NCI-H524 treated with DMSO at 0.1 percent for 48 hours (cell line): ENCODE measurements at places on chromosomes 3 and 15.
A peak's percentile ranks its signal among the peaks of the same experiment; 100 is the strongest.

DNA sequence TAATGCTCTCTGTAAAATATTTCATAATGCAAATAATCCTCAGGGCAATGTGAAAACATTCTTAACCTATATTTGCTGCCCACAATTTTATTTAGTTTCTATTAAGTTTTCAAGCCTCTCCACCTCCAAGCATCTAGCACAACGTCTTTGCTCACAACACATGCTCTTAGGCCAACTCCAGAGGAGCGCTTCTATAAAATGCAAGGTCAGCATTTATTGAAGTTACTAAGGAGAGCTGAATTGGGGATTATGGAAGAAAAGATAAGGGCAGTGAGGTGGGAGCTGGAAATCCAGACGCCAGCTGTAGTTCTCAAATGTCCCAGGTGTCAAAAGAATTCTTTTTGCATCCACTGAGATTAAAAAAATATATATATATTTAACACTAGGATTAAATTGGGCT is 996 bp downstream of the RABL3 start:
- DNase-seq: no peak

DNA sequence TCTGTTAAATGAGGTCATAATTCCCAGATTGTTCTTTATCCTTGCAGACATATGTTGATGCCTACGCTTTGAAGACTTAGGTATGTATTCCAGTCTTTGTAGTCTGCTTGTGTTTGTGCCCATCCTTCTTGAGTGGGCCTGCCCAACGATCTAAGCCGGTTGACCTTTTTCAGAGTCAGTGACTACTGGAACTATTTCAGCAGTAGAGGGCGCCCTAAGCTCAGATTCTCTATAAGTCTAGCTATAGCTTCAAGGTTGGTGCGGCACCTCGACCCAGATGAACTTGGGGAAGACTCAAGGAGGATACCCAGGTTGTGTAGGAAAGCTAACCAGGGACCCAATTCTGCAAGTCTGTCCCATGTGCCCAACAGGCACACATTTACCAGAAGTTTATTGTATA is 228.8 kb upstream of the PPP2R3A start:
- no peak for DNase-seq

DNA sequence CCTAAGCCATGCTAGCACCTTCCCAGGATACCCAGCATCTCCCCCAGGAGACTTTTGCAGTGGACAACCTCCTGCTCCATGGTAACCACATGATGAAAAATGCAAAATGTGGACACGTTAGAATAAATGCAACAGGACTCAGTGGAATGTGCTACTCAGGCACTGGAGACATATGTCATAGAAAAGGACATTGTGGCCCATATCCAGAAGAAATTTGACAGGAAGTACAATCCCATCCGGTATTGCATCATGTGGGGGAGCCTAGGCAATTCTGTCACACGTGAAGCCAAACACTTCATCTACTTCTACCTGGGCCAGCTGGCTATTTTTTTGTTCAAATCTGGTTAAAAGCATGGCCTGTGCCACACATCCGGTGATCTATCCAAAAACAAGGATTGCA is 227.2 kb upstream of the GPR149 start:
- no peak for DNase-seq

- DNase-seq: no peak
These were observed 11.2 kb upstream of the SEMA4B start for GRCh38 chr15:90189781-90190467.

DNA sequence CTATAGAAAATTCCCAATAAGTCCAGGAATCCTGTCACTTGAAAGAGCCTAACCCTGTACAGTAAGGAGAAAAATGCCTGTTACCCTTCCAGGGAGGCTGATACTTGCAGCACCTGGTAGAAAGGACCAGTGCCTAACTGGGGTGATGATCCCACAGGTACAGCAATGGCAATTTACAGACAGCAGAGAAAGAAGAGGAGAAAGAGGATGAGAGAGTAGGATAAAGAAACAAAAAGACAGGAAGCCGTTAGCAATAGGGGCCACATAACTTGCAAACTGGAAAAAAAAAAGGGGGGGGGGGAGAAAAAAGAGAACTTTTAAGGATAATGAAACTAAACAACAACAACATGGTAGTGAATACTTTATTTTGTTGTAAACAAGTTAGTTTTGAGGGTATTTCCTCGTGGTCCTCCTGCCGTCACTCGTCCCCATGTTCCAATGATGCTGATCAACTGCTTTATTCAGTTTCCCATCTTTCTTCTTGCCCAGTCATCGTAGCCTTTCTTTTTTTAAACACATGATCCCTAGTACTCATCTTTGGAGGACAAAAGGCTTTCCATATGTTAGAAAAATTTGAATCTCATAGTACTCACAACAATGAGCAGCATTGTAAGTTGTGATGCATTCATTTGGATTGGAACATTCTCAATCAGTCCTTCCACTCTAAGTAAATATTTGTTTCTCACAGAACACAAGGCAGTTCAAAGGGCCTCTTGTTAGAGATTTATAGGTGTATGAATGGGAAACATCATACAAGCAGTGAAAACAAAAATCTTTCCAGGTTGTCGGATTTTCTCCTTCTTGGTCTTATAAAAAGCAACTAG is 8.6 kb downstream of the TM4SF1 start:
- no peak for DNase-seq

- peak; percentile 37 for DNase-seq
These were observed 28.6 kb downstream of the SOX14 start for GRCh38 chr3:137792626-137793271.

DNA sequence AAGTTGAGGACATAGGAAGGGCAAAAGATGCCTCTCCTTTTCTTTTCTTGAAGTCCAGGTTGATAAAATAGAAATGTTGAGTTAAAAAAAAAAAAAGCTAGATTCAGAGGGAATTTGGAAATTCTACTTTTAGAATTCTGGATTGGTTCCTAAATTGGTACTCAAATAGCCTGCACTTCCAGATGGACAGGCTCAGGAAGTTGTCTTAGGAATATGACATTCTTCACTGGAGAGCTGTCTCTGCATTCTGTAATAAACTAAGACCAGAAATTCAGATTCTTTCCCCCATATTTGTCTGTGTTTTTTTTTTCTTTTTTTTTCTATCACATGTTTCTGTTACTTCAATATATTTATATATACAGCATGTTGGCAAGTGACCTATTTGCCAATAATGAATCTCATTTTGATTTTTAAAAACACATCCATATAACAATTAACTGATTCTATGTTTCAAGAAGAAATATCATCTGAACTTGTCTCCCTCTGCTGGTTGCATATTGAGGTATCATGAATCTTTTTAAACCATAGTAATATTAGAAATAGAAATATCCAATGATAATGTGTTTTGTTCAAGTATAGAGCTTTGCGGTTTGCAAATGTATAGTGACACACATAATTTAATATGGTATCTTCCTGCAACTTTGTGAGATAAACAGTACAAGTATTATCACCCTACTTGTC is 8.5 kb upstream of the LSAMP start:
- DNase-seq: no peak

DNA sequence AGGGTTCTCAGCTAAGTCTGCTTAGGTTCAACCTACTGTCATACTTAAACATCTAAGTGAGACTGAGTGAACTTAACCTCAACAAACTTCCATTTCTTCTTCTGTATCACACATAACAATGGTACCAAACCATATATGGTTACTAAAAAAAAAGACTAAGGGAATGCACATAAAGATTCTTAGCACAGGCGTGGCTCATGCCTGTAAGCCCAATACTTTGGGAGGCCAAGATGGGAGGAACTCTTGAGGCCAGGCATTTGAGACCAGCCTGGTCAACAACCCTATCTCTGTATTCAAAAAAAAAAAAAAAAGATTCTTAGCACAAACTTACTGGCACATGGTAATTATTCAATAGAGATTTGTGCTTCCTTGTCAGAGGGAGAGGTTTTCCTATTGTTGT is 57.9 kb downstream of the ACAP2 start:
- no peak for DNase-seq

DNA sequence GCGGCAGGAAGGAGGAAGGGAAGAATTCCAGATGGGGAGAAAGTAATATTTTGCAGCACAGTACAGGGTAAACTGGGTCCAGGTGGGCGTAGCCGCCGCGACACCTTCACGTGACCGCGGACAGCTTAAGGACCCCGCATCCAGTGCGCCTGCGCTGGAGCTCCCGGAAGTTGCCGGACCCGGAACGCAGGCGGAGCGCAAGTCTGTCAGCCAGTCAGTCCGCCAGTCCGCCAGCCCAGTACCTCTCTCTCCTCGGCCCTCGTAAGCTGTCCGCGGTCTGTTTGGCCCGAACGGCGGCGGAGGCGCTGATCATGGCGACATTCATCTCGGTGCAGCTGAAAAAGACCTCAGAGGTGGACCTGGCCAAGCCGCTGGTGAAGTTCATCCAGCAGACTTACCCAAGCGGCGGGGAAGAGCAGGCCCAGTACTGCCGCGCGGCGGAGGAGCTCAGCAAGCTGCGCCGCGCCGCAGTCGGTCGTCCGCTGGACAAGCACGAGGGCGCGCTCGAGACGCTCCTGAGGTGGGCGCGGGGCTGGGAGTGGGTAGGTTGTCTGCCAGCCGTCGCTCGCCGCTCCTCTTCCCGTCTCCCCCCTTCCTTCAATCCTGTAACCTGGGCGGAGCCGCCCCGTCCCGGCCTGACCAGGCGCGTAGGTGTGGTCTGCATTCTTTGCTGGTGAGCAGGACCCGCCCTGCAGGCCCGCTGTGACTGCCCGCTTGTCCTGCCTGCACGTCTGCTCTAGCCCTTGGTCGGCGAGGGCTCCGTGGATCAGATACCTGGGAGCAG is at the start of gene PDCD6IP:
TSS of gene PDCD6IP (plus strand) at position 213 of the 784 bp plus-strand sequence. CDS start at position 312, 99 bp downstream.
- peak; percentile 57 for DNase-seq

GRCh38 chr15:28128031-28128430 is 28.9 kb upstream of the OCA2 start:
- DNase-seq: no peak

GRCh38 chr3:148546959-148547358 is 150.7 kb upstream of the AGTR1 start:
- no peak for DNase-seq

- no peak for DNase-seq
These were observed 59.2 kb upstream of the APEH start for GRCh38 chr3:49614936-49615335.

DNA sequence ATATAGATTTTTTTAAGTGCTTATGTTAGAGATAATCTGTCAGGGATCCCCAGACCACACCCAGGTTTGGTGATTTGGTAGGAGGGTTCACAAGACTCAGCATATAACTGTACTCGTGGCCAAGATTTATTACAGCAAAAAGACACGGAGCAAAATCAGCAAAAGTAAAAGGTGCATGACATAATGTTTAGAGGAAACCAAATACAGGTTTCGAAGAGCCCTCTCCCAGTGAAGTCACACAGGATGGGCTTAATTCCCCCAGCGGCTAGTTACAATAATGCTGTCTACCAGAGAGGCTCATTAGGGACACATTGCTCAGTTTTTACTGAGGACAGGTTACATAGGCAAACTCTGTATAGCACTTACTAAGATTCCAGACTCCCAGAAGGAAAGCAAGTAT is 36.5 kb downstream of the MYO5A start:
- DNase-seq: no peak
